ENCODE measurements at places on chromosomes 5 and 9.

- no peak for DNase-seq
Measured at GRCh38 chr9:116449949-116450348, 237.2 kb upstream of the TRIM32 start.

- no peak for DNase-seq
Measured at GRCh38 chr5:77952636-77953212, 176.6 kb upstream of the TBCA start.

DNA sequence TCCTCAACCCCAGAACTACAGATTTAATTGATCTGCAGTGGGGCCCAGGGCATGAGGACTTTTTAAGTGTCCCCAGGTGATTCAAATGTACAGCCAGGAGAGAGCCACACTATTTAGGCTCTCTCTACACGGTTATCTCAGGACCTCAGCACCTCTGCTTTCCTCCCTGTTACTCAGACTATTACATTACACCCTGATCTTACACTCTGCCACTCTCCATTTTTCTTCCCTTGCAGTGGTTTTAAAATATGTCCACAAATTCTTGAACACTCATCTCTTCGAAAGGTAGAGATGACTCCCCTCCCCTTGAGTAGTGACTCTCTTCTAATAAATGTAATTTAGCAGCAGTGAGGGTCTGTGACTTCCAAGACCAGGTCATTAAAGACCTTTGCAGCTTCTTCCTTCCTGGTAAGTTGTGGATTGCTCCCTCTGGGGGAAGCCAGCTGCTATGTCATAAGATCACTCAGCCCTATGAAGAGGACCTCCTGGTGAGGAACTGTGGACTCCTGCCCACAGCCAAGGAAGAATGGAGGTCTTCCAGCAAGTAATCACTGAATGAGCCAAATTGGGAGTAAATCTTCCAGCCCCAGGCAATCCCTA is 87.5 kb upstream of the SSBP2 start:
- DNase-seq = no peak

GRCh38 chr9:75146229-75146628 is 57.9 kb downstream of the OSTF1 start:
- DNase-seq = no peak

GRCh38 chr5:99105216-99105615 is 176.4 kb upstream of the CHD1 start:
- DNase-seq = no peak

- DNase-seq = no peak
Measured at GRCh38 chr9:94912700-94913249, 186.3 kb downstream of the AOPEP start.

DNA sequence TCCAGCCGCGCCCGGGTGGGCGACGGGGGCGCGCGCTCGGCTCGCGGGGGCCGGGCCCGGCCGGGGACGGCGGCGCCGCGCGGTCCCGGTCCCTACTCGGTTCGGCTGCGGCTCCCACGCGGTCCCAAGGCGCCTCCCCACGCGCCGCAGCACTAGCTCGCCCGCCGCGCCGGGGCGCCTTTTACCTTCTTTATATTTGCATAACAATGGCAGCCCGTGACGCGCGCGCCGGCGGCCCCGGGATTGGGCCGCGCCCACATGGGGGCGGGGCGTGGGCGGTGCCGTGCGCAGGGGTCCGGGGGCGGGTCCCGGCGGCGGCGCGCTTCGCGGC is at the start of gene NRARP:
NRARP (minus strand) TSS at position 154 of the 331 bp plus-strand sequence. CDS start 343 bp downstream, outside the sequence.
- peak; percentile 90 for DNase-seq

GRCh38 chr9:93682155-93682968 is 106.0 kb downstream of the PHF2 start:
- DNase-seq = peak; percentile 64

DNA sequence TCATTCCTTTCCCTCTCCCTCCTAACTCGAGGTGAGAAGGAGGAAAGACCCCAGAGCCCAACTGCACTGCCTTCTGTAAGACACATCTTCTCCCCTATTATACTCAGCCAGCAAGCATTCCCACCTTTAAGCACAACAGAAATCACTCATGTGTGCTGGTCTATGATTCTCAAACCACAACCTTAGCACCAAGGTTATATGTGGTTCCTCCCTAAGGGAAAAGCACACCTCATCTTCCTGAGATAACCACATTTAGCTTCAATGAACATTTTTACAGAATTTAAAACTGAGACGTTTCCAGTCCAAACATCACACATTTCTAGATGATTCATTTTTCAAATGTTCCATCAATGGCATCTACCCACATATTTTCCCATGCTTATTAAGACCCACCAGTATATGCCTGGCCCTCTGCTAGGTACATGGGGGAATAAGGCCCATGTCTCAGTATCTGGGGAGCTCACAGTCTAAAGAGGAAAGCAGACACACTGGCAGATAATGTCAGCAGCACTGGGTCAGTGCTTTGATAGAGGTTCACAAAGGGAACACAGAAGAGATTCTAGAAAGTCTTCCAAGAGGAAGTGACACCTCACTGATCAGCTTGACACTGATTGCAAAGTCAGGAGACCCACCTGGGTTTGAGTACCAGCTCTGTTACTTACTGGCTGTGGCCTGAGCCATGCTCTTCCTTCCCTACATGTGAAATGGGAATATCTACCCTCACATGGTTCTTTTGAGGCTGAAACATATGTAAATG is 245.4 kb downstream of the DENND1A start:
- no peak for DNase-seq
